ENCODE measurements at places on chromosomes 3 and 15.

GRCh38 chr3:192177383-192177782 is 550.0 kb downstream of the FGF12 start:
- DNase-seq, result no peak

DNA sequence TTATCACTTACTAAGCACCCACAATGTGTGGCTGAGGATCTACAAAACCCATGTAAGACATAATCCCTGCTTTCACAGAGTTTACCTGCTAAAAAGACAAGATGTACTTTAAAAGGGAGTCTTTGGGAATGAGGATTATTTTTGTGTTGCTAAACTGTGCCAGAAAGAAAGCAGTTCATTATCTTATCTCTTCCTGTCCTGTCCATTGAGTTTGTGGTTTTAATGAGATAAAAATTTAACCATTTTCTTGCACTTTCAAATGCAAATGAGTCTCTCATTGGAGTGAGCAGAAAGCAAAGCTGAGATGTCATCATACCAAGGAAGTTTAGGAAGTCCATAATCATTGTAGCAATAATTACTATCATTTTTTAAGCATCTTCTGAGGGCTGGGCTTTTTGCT is 231.2 kb upstream of the ADAMTS9 start:
- DNase-seq, result no peak

GRCh38 chr15:89379818-89380217 is 45.2 kb upstream of the POLG start:
- DNase-seq, result no peak

DNA sequence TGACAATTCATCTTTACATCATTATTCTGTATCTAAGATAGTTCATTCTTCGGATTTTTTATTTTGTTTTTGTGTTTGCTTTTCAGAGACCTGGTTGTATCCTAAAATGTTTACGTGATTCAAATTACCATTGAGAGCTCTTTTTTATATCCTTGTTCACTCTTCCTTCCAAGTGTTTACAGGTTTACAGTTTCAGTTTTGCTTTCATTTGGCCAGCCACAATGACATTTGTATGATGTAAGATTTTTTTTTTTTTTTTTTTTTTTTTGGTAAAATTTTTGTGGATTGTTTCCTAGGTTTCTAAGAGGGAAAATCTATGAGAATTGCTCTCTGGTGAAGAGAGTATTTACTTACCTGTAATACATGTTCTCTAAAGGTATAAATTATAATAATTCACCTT is 55.0 kb downstream of the SETD5 start:
- no peak for DNase-seq

- DNase-seq, result no peak
Observed at GRCh38 chr15:78757636-78757905, 53.7 kb downstream of the ADAMTS7 start.

DNA sequence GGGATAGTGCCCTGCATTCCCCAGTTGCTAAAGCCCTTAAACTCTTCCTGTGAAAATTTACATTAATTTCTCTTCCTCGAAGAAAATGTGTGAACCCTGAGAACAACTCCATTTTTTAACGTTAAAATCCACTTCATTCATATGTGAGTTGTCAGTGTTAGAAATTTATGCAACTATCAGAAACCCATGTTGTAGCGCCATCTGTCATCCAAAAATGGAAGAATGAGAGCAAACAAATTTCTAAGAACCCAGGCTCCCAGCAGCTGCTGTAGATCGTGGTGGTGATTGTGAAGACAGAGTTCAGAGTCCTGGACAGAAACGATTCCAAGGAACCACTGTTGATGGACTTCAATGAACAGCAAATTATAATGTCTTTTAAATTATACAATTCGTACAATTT is 179.7 kb upstream of the NDN start:
- no peak for DNase-seq

DNA sequence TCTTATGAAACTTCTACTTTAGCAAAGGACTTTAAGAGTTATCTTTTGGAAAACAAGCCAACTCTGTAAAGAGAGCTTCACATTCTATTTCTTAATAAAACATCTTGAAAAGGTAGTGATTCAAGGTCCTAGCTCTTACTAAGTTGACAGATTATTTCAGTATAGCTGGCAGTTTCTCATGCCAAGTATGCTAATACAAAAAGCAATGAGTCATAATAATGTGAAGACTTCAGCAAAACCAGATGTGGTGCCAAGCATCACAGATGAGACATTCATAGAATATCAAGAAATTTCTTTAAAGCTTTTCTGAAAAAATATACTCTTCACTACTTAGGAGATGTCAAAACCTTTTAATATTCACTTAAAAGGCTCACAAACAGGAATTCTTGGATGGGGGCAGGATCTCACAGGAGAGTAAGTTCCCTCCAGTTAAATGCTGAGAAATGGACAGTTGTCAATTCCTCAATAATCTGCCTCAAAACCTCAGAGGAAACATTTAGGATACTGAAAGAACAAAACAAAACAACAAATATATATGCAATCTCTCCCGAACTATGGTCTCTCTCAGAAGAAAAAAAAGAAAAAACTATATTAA is 45.6 kb downstream of the DCBLD2 start:
- DNase-seq, result no peak

GRCh38 chr3:98233468-98233867 is 30.6 kb upstream of the OR5H6 start:
- no peak for DNase-seq

DNA sequence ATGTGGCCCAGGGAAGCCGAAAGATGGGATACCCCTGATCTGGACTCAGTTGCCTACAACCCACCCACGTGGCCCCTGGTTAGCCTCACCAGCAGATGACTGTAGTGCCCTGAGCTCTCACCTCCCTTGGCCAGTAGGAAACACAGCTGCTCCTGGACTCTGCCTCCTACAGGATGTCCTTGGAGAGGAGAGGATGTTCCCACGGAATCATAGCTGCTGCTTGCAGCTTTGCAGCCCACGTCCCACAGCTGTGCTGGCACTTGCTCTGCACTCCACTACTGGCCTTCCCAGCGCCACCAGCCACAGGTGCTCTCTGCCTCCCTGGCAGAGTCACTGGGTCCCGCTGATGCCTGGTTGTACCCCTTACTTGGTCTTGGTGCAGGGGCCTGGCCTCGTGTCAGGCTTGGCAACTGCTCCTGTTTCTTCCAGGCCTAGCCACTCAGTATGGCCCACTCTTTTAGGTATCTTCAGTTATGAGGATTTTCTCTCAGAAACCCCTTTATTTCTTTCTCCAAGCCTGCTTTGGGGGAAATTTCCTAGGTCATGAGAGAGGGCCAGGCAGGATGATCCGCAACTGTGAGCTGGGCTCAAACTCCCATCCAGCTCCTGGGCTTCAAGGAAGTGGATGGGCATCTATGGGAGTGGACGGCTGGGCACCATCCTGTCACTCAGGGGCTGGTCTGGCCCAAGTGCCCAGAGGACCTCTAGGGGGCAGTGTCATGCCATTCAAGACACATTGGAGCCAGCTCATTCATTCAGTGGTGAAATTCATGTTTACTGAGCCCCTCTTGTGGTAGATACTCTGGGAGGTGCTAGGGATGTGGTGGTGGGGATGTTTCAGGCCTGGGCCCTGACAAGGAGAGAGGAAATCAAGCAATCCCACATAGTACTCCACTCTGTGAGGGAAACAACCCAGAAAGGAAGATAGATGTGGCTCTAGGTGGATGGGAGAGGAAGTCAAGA is 16.2 kb upstream of the VILL start:
- peak; percentile 59 for DNase-seq

DNA sequence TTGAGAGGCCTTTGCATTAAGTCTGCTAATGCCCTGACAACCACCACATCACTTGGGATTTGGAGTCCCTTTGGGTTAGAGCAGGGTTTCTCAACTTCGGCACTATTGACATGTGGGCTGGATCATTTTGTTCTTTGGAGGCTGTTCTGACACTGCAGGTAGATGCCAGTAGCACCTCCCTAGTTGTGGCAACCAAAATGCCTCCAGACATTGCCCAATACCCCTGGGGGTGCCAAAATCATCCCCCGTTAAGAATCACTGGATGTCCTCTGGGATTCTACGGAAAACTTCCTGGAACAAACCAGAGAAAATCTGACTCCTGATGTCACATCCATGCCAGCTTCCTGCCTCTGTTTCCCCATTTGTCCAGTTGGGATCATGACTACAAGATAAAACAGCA is 37.2 kb upstream of the BLM start:
- DNase-seq, result no peak

- DNase-seq, result no peak
Observed at GRCh38 chr3:185561374-185561943, 9.1 kb upstream of the LIPH start.

DNA sequence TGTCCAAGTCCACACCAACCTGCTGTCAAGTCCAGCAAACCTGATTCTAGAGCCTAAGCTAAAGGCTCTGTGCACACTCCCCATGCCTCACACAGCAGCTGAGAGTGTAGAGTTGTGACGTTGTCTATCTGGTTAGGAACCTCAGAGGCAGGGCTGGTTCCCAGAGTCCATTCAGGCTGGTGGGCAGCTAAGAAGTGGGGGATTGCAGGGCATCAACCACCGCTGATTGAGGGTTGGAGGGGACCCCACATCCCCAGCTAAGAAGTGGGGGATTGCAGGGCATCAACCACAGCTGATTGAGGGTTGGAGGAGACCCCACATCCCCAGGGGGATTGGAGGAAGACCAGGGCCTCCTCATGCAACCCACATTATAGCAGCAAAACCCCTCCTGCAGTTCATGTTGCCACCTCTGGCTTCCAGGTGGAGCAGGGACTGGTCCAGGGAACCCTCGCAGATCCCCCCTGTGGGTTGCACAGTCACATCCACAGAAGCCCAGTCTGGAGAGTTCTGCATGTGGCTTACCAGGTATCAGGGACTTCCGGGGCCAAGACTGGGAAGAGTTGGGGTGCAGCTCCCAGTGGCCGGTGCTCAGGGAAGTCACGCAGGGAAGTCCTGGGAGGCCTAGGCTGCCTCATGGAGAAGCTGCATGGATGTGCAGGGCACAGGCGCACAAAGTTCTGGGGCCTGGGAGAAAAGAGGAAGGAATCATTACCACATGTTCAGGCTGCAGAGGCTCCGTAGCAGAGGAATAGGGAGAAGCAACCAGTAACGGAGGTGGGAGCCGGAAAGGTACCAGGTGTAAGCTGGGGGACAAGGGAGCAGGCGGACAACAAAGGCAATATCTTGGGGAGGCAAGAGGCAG is 71.4 kb upstream of the PCSK6 start:
- no peak for DNase-seq

DNA sequence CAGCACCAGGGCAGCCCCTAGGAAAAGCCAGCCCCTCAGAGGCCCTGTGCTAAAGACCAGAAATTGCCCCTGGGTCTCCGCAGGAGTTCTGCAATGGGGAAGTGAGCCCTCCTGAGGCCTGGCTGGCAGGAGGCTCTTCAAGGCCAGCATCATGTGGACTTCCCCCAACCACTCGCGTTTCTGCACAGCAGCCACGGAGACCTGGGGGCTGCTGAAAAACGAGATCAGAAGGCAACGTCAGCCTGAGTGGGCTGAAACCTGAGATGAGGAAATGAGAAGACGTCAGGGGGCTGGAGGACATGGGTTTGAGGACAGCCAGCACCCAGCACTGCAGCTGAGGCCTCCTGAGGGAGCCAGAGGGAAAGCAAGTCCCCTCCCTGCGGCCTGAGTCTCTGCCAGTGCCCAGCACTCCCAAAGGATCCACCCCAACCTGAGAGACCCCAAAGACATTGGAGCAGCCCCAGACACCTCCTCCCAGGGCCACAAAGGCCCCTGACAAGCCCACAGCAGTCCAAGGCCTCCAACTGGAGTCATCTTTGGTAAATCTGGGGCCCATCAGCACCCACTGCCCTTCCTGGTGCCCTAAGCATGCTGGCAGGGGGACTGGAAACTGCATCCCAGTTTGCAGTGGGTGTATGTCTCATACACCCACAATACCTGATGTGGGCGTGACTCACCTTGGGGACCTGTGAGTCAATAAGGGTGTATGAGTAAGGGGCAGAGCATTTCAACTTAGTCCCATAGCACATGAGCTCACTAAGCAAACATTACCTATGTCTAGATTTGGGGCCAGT is 29.2 kb upstream of the CYP11A1 start:
- DNase-seq, result peak; percentile 64

DNA sequence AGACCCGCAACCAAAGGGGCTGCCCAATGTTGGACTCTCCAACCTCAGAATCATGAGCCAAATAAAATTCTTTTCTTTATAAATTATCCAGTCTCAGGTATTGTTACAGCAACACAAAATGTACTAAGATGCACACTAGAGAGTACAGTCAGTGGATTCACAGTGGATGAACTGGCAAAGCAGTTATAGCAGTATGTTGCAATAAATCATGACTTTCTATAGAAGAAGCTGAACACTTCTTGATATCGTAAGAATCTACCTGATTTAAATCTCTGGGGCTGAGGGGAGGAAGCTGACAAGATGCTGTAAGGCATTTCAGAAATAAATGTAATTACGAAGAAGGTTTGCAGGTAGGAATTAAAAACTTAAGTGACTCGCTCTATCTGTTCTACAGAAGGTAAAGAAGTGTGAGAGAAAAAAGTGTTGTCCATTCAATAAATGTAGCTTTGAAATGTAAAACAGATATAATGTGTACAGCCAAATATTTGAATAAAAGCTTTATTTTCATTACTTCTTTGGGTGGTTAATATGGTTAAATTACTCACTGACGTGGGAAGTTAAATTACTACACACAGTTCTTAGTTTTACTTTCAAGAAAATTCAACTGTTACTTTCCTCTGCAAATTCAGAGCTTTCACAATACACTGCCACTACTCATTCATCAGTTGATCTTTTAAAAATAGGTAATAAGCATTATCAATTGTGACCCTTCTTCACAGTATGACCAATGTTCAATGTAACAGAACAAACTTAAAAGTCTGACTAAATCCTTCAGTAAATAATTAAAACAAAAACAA is 439.1 kb downstream of the SHQ1 start:
- no peak for DNase-seq

GRCh38 chr3:145094355-145094941 is 1066.5 kb downstream of the PLOD2 start:
- DNase-seq, result no peak

DNA sequence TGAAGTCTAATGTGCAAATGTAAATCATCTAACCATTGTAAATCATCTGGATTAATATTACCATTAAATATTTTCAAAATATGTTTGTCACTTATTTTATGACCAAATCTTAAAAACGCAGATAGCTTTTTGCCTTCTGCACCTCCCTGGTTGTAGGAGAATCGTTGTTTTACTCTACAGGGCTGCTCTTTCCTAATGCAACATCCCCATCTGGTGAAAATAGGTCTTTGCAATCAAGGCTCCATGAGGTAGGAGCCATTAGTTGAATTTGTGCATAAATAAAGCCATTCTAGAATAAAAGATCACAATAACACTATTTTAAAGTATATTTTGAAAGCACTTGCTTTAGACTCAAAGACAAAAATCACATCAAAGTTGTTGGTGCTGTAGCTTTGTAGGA is 535.6 kb upstream of the AGTR1 start:
- DNase-seq, result no peak

DNA sequence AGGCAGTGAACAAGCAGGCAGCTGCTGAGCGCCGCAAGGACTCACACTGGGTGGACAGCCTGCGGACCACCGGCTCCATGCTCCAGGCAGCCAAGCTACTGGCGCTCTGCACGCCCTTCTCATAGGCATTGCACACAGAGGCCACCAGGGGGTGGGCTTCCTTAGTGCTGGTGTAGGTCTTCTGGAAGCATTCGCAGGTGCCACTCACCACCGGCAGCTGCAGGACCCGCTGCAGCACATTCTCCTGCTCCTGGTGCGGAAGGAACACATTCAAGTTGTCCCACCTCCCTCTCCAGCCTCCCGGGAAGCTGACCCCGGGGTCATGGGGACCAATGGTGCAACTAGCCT is 6.0 kb downstream of the PLIN1 start:
- DNase-seq, result no peak
